ENCODE measurements at places on chromosomes 3 and 15.

- DNase-seq = no peak
Observed at GRCh38 chr15:39456159-39456558, 124.7 kb upstream of the THBS1 start.

GRCh38 chr15:70062321-70062956 lies 35.3 kb downstream of the TLE3 start:
- peak; percentile 72 for DNase-seq

DNA sequence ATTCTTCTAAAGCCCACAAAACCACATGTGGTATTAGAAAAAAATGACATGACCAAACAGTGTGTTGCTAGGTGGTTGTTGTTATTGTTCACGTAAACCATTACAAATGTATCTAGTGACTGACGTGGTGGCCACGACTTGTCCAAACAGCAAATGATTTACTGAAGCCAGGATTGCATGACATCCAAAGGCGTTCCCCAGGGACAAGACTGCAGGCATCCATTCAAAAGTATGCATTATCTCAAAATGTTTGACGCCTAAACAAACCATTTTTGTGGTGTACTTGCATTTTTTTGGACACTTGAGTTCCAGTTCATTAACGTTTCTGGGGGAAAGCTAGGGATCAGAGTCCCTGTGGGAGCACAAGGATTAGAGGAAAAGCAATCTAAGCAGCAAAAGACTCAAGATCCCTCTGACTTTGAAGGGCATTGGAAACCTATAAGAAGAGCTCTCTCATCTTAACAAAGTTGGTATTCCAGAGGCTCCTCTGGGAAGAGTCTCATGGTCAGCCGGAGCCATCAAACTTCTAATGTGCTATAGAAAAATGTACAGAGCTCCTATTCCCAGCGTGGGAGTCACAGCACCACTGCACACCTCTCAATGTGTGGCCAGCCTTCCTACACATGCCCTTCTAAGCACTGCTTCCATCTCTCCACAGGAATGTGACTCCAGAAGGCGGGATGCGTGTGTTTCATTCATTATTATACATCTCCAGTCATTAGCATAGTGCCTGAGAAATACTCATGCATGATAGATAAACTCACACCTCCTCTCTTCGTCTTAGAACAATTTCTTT lies 62.9 kb downstream of the FBN1 start:
- peak; percentile 6 for DNase-seq

- peak; percentile 52 for DNase-seq
Observed at GRCh38 chr15:88834211-88834812, 31.1 kb downstream of the ACAN start.

GRCh38 chr15:92123962-92124656 lies 269.6 kb upstream of the ST8SIA2 start:
- no peak for DNase-seq
